ENCODE measurements at places on chromosomes 11 and 22.

DNA sequence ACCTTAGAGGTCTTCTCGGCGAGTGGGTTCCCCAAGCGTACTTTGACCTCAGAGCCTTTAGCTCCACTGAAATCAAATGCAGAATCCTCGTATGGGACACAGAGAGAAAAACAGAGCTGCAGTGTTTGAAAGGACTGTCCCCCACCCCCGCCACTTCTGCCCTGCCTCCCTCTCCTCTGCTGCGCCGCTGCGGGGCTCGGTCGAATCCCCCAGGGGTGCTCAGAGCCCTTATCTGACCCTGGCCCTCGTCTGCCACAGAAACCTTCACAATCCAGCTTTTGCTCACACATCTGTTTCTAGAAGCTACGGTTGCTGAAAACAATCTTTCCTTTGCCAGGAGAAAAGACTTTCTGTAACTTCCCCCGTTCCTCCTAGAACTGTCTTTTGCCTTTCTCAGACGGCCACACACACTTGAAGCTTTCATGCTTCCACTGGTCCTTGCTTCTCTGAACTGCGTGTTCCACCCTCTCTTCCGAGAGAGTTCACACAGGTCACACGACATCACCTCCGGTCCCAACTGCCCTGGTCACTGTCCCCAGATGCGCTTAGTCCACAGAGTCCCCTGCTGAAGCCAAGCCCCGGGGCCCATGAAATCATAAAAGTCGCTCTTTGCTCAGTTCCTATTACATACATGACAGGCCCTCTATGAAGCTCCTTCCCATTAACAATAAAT, 3.7 kb downstream of the SMIM35 start:
- no peak for DNase-seq

GRCh38 chr11:36098087-36098486, 154.2 kb downstream of the LDLRAD3 start:
- no peak for DNase-seq

- no peak for DNase-seq
Observed at GRCh38 chr11:75944515-75944914, 129.5 kb downstream of the UVRAG start.

- peak; percentile 50 for DNase-seq
Observed at GRCh38 chr11:11010624-11011127, 152.8 kb upstream of the ZBED5 start.

GRCh38 chr11:111982019-111982464, 43.2 kb upstream of the DLAT start:
- peak; percentile 33 for DNase-seq

DNA sequence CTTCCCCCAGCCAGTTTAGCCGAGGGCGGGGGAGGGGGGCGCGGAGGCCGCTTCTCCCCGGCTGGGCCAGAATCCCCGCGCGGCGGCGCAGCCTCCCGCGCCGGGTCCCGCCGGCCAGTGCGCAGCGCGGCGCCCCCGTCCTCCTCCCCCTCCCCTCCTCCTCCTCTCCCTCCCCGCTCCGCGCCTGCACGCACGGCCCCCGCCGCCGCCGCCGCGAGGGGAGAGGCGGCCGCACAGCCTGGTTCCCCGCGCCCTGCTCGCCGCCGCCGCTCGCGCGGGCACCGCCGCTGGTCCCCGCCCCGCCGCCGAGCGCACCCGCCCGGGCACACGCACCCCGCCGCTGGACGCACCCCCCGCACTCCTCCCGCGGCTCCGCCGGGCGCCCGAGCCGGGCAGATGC, at the start of gene FLRT1:
Gene FLRT1, plus strand, starts transcription at position 356 of the 400 bp plus-strand sequence. CDS start 80,337 bp downstream, outside the sequence.
- no peak for DNase-seq

GRCh38 chr22:30250661-30251267, 4.2 kb upstream of the LIF start:
- DNase-seq = peak; percentile 40

DNA sequence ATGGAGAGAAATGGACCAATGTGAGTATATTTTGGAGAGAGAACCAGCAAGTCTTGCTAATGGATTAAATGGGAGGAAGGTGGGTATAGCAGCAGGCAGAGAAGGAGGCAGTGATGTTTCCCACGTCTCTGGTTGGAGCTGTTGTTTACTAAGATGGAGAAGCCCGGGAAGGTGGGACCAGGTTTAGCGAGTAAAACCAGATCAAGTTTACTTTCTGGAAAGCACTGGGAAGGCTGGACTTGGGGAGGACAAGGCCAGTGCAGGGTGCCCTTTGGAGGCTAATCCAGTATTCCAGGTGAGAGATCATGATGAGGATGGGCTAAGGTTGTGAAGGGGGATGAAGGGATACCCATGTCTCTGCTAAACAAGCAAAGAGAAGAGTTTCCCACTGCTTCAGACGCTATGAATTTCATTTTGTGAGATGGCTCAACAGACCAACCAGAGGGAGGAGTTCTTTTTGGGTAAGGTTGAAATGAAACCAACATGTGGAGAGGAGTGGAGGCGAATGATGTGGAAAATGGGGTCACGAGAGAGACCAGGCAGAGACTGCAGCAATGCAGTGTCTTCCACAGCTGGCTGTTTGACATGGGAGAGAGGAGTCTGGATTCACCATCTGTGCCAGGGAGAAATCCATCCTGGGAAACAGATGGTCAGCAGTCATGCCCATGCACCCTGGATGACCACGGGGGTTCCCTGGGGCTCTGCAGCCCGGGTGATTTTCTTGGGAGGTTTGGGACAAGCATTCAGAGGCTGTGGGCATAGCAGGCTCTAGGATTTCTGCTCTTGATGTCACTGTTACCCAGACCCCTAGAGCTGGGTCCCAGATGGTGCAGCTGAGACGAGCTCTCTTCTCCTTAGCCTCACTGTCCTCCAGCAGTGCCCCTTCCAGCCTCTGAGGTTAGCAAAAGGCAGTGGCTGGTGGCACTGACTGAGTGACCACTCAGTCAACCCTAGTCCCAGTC, 24.9 kb downstream of the COMMD9 start:
- no peak for DNase-seq

DNA sequence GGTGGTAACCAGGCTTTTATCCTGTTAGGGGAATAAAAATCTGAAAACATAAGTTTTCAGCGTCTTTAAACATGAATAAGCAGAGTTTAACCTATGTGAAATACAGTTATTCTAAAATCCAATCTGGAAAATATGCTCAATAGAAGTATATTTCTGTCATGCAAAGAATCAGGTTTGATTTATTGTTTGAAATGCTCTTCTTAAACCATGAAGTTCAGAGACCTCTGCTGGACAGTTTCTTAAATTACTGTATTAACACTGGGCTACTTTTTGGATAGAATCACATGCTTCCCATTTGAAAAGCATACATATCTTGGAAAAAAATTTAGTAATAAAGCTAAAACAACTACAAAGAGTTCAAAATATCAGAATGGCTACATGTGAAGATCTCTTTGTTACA, 25.4 kb downstream of the APIP start:
- DNase-seq = peak; percentile 32

- DNase-seq = no peak
Observed at GRCh38 chr11:88507771-88508417, 170.4 kb upstream of the CTSC start.

DNA sequence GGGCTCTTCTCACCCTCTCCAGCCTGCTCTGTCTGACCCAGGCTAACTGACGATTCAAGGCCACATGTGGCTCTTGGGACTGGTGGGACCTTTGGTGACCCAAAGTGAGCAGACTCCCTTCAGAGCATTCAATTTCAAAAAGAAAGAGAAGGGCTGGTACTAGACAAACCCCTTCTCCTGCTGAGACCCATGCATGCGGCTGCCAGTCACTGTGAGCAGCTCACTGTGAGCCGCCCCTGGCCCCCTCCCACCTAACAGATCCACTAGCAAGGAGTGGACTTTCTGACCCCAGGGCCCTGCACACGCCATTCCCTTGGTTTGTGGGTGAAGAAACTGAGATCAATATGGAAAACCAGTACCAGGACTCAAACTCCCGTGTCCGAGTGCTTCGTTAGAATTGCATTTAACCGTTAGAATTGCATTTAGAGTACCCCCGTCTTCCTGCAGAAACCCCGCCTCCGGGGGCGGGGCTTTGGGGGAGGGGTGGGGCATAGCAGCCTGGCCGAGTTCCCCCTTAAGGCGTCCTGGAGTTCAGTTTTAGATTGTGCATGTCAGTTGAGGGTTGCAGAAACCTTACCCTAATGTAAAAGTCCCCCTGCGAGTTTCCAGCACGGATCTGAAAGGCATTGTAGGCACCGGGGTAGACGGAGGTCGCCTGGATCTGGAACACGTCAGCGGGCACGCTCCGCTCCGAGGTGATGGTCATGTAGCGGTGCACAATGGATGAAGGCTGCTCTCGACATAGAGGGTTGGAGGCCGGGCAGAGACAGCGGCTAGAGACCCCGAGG, 5.1 kb downstream of the EFEMP2 start:
- DNase-seq = no peak

DNA sequence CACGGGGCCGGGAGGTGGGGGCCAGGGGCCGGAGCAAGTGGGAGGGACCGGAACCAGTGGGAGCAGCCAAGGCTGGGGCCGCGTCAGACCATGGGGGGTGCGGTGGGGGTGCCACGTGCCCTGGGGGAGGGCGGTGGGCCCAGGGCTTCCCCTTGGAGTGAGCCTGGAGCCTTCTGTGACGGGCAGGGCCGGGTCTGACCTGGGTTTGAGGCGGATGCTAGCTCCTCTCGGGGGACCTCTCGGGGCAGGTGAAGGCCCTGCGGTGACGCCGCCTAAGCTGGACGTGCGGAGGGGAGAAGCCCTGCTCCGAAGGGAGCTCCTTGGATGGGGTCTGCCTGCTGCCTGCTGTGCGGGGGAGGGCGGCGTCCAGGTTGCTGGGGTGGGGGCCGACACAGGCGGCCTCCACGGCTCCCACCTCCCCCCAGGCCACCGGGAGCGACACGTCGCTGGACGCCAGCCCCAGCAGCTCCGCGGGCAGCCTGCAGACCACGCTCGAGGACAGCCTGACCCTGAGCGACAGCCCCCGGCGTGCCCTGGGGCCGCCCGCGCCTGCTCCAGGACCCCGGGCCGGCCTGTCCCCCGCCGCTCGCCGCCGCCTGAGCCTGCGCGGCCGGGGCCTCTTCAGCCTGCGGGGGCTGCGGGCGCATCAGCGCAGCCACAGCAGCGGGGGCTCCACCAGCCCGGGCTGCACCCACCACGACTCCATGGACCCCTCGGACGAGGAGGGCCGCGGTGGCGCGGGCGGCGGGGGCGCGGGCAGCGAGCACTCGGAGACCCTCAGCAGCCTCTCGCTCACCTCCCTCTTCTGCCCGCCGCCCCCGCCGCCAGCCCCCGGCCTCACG, 115.0 kb downstream of the CACNA1I start:
- DNase-seq = no peak

DNA sequence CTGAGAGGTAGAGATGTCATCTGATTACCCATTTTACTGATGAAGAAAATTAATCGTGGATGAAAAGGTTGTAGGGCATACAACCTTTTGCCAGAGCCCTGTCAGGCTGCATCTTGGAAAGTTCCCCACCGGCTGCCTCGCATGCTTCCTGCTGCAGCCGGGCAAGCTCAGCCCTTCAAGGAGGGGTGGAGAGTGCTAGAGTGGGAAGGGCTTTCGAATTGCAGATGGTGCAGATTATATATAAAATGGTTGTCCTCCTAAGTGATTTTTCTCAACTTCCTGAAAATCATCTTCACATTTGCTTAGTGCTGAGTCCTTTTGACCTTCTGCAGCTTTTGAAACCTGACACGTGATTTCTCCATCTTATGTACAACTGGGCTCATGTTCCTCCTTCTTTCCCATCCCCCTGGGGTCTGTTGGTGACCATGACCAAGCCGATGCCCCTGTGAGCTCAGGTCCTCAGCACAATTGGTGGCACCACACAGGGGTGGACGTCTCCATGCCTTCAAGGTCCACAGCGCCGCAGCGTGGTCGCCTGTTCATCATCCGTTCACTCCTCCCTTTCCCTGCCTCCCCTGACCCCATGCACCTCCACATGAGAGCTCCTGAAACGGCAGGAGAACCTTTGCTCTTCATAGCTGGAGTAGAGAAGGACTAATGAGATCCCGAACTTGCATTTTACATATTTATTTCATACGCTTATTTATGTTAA, 47.6 kb upstream of the MYO18B start:
- no peak for DNase-seq

- DNase-seq = no peak
Observed at GRCh38 chr11:62847767-62848314, 8.5 kb upstream of the WDR74 start.

GRCh38 chr11:100460426-100460825, 226.7 kb upstream of the ARHGAP42 start:
- DNase-seq = no peak

GRCh38 chr22:50307890-50308596, 597 bp upstream of the PLXNB2 start:
- DNase-seq = no peak

GRCh38 chr11:16874275-16874975, 136.0 kb downstream of the C11orf58 start:
- no peak for DNase-seq

GRCh38 chr11:77515483-77515882, 41.6 kb upstream of the PAK1 start:
- DNase-seq = no peak

GRCh38 chr11:34268906-34269430, 88.8 kb downstream of the ABTB2 start:
- DNase-seq = no peak

DNA sequence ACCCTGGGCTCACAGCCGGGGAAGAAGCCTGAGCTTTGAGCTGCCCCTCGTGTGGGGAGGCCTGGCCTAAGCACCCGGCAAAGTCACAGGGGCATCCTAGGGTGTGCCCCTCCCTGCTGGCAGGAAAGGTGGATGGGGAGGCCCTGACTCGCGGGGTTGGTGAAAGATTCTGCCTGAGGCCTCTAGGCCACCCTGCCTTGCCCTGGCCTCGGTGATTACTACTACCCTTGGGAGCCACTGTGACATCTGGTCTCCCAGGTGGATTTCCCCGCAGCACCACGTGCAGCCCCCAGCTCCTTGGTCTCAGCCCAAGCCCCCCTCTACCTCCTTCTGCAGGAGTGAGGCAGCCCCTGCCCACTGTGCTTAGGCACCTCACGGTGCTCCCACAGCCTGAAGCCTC, 23.9 kb downstream of the GNAZ start:
- no peak for DNase-seq

DNA sequence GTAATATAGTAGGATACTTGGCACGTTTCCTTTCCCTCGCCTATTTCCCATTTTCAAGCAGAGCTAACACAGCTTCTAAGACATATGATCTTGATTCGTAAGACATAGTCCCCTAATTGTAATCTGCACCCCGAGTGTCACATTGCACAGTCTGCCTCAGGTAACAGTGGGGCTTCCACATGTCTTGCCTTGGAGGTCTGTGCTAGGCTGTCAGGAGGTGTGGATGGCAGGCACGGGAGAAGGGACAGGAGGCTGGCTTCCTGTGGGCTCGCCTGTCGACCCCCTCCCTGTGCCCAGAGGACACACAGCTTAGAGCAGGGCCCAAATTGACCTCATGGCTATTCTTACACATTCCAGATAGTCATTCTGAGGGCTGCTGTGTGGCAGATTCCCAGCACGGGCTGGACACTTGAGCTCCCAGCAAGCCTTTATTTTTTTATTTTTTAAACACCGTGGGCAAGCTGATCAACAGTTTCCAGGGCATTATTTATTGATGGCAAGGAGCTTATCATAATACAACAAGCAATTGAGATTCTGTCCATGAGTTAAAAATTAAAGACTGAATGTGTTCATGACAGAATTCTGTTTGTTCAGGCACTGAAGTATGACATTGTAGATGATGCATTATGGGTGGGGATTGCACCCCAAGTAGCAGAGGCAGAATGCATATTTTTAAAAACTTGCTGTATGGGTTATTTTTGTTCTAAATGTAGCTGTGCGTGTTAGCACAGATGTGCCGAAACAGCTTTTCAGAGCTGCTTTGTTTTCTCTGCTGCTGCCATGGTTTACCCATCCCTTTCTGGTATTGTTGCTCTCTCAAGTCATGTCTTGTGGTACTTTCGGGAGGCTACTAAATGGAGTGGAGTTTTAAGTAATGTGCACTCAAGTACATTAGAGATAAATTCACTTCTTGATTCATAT, 113.0 kb downstream of the ATXN10 start:
- DNase-seq = no peak

GRCh38 chr11:92226331-92227229, 2.0 kb downstream of the FAT3 start:
- DNase-seq = no peak
